ENCODE measurements at places on chromosomes 4 and X.

DNA sequence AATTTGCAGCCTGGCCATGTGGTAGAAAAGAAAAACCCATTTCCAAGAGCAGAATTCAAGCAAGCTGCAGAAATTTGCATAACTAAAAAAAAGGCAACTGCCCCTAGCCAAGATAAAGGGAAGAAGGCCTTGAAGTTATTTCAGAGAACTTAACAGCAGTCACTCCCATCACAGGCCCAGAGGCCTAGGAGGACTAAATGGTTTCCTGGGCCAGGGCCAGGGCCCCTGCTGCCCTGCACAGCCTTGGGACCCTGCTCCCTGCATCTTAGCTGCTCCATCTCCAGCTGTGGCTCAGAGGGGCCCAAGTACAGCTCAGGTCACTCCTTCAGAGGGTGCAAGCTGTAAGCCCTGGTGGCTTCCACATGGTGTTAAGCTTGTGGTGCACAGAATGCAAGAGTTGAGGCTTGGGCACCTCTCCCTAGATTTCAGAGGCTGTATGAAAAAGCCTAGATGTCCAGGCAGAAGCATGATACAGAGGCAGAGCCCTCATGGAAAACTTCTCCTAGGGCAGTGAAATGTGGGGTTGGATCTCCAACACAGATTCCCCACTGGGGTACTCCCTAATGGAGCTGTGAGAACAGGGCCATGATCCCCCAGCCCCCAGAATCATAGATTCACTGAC, 6.7 kb upstream of the MID2 start:
- DNase-seq = no peak

DNA sequence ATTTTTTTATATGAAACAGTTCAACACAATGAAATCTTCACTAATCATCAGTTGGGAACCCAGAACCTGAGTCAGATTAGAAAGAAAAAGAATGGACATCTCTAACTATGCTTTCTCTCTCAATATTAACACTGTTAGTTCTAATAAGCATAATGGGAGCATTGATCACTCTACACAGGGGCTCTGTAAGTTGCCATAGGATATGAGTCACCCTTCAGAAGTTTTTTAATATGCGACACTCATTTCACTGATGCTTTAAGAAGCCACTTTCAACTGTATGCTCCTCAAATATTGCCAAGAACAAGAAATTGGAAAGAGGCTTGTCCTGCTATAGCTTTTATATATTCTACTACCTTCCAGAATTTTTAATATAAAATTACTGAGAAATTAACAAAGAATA, 187.0 kb downstream of the AASDH start:
- no peak for DNase-seq

DNA sequence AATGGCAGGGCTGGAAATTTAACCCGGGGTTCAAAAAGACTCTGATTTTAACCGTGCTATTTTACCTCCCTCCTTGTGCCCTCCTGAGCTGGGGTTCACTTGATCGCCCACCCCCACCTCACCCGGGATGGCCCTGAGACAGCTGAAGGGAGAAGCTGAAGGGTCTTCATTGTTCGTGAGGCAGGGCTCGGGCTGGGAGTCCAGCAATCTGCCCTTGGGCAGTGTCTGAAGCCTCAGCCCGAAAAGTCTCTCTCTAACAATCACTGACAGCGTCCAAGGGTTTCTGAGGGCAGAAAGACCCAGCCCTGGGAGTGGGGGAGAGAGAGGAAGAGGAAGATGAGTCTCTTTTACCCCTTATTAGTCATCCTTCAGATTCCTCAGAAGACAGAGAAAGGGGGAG, 39.4 kb upstream of the PHOX2B start:
- DNase-seq = no peak

GRCh38 chr4:6062133-6062532, 43.9 kb upstream of the C4orf50 start:
- no peak for DNase-seq

DNA sequence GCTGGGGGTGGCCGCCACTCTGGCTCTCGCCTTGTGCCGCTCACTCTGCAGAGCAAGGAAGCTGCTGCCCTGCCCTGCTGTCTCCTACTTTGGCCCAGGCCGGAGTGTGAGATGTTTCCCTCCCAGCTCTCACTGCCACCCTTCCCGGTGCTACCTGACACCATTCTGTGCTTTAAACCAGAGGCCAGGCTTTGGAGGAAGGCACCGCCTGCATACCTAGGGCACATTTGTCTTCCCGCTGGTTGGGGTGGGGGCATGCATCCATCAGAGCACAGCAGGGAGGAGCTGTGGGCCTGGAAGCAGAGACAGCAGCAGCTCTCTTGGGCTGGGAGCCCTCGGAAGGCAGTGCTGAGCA, 96.9 kb upstream of the PSAPL1 start:
- no peak for DNase-seq

GRCh38 chrX:29528281-29528680, 687.1 kb upstream of the MAGEB2 start:
- no peak for DNase-seq

DNA sequence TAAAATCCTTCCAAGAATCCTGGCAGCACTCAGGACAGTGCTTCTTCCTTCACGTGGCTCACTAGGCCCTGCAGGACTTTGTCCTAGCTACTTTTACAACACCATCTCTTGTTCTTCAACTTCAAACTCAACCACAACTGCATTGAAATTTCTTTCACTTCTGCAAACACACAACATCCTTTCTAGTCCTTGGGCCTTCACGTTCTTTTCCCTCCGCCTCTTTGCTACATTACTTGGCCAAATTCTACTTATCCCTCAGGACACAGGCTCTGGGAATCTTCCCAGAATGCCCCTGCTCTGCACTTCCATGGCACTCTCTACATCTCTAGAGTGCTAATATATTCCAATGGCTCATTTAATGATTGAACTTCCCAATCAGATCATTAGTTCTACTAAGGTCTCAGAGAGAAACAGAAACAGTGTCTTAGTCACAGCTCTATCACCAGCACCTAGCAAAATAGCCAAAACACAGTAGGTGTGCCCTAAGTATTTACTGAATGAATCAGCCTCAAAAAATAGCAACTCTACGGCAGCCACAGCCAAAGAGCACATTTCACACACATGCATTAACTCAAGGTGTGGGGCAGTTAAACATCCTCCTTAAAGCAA, 73.3 kb downstream of the MANBA start:
- DNase-seq = no peak

DNA sequence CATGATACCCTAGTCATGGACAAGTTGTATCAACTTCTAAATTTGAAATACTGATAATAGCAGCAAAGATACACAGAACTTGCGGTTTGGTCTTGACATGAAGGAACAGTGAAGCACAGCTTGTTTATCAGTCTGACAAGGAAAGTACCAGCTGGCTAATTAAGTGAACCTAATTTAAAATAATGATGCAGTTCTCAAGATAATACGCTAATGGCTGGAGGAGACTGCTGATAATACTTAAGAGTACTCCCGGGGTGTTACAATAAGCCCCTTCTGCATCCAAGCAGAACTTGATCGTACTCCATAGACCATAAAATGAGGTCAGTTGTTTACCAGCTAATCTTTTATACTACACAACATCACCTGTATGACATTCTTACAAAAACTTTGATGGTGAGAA, 697.5 kb downstream of the FSTL5 start:
- DNase-seq = no peak

DNA sequence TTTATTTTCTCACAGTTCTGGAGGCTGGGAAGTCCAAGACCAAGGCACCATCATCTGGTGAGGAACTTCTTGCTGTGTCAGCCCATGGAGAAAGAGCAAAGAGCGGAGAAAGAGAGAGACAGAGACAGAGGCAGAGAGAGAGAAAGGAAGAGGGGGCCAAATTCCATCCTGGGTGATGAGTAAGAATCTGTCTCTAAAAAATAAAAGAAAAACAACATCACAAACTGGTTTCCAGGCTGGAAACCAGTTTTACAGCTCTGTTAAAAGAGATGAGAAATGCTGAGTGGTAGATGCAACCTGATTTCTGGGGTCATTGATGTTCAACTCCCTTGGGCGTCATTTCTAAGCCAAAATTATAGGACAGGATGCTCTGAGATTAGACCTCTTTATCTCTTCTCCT, 72.9 kb downstream of the SHOX start:
- DNase-seq = no peak

DNA sequence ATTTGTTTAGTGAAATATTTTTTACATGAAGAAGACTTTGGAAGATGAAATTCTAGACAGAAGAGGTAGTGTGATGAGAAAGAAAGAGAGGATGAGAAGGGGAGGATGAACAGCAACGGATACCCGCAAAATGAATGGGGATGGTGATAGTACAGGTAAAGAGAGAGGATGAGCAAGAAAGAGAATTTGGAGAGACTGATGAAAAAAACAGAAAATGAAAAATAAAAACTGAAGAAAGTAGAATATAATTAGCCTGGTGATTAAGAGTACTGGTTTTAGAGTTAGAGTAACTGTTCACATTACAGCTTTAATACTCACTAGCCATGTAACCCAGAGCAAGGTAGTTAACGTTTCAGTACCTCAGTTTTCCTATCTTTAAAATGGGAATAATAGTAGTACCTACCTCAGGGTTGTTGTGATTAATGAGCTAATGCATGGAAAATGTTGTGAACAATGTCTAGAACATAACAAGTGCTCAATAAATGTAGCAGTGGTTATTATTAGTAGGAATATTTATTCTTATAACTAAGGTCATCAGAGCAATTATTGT, 54.9 kb upstream of the ANTXR2 start:
- DNase-seq = no peak

DNA sequence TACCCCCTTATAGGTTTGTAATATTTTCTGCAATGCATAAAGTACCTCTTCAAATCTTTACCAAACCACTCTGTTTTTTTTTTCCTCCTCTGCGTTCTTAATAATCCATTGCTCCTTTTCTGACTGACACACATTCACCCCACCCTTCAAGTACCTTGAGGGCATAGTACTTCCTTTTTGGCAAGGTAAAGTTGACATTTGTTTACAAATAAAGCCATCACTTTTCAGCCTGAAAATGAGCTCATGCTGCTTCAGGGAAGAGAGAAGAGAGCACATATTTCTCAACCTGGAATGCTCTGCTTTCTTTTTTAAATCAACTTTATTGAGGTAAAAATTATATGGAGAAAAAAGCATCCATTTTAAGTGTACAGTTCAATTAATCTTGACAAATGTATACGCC, 113.9 kb downstream of the AGTR2 start:
- no peak for DNase-seq

DNA sequence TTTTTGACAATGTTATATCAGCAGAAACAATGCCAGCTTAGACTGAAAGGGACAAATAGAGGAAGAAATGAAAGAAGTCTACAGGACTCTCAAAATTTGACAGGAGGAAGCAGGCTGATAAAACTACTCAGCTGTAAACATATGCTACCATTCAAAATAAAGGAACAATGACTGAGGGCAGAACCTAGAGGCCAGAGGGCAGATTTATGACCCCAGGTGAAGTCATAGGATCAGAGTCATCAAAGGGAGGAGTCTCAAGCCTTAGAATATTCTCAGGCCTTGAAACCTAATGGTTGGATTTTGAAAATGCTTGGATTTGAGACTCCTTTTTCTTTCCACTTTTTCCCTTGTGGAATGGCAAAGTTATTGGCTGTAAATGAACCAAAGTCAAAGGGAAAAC, 17.0 kb upstream of the SYTL5 start:
- DNase-seq = no peak

- DNase-seq = no peak
Measured at GRCh38 chr4:143451186-143451585, 62.3 kb upstream of the SMARCA5 start.

- no peak for DNase-seq
Measured at GRCh38 chrX:40247848-40248622, 150.3 kb upstream of the BCOR start.

DNA sequence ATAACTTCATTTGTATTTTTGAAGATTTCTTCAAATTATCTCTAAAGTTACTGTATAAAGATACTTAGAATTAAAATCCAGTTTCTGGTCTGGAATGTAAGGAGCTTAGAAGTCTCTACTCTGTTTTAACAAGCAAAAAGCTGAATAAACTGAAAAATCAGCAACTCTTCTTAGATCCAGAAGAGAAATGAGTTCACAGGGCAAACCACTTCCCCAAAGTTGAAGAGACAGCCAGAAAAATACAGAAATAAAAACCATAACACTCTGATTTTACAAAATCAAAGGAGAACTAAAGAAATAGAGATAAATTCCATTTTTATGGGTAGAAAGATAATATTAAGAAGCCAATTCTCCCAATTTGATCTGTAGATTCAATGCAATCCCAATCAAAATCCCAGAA, 1166.8 kb downstream of the ADGRL3 start:
- no peak for DNase-seq

DNA sequence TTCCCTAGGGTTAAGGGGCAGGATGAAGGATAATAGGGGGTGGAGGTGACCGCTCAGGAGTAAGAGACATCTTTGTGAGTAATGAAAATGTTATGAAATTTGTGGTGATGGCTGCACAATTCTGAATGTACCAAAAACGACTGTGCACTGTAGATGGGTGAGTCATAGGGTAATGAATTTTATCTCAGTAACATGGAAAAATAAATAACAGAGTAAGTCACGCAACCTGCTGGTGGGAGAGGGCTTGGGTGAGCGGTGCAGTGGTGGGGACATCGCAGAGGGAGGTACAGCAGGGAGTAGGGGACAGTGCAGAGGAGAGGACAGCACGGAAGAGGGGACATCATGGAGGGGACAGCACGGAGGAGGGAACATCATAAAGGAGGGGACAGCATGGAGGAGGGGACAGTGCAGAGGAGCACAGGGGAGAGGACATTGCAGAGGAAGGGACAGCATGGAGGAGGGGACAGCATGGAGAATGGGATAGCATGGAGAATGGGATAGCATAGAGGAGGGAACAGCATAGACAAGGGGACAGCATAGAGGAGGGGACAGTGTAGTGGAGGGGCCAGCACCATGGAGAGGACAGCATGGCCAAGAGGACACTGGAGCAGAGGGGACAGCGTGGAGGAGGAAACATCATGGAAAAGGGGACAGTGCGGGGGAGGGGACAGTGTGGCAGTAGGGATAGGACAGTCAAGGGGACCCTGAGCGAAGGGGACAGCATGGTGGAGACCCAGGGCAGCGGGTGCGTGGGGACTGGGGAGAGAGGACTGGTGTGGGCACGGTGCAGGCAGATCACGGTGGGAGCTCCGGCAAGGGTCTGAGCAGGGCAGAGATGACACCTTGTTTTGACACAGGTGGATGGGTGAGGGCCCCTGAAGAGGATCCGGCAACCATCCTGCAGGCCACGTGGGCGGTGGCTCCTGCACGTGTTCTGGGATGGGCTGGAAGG, 68.5 kb upstream of the MXD4 start:
- no peak for DNase-seq

DNA sequence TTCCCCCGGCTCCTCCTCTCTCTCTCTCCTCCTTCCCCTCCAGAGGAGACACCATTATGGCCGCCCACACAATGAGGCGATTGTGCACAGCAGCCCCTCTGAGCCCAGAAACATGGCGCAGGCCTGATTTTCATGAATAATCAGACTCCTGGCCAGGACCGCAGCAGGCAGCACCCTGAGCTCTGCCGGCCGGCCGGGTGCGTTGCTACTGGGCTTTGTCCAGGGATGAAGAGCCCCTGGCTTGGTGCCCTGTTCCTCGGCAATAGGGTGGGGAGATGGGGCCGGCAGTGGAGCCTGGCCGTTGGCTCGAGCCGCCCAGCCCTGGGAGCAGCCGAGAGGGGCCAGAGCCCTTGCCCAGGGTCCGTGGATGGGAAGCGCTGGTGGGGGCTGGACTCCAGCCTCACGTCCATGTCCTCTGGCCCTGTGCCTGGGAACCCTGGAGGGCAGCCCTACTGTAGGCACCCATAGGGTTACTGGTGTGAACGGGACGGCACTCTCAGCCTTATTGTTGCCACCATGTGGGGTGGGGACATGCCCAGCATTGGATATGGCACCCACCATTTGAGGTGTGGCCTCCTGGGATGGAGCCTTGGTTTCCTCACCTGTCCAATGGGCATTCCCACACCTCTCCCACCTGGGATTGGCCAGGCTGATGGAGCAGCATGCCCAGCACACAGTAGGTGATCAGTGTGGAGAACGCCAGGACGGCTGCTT, 103.0 kb downstream of the SORCS2 start:
- no peak for DNase-seq
